Placental pericyte (primary cell): ENCODE measurements at places on chromosomes 3 and 15. TPM values are rescaled to one million over a fixed set of nuclear protein-coding genes. Genes with fewer than 3 reads are reported as not detected.

Gene TRH
- total RNA-seq: not detected in 2 replicates

Gene EIF5A2
- total RNA-seq: 11.2 and 11.6 TPM in 2 replicates

Gene GRIP2
- 0.44 and 2.7 TPM in 2 replicates for total RNA-seq

Gene ZDHHC19
- not detected in 2 replicates for total RNA-seq

Gene AGTR1
- total RNA-seq: 0.22 and 11.9 TPM in 2 replicates

Gene CNTN4
- 2.6 and 4.0 TPM in 2 replicates for total RNA-seq

Gene SRGAP3
- 0.43 and 6.1 TPM in 2 replicates for total RNA-seq

Gene GPR62
- under 0.01 TPM in 1 of 2 replicates, not detected in the other for total RNA-seq

Gene BFSP2
- total RNA-seq: not detected in 2 replicates

Gene EPHB1
- total RNA-seq: 0.88 and 1.0 TPM in 2 replicates

Gene SLITRK3
- total RNA-seq: under 0.01 TPM in 1 of 2 replicates, not detected in the other

Gene SH2D7
- not detected in 2 replicates for total RNA-seq

Gene SLC28A2
- not detected in 2 replicates for total RNA-seq

Gene CRYGS
- total RNA-seq: 1.3 TPM in 2 replicates

Gene TNNC1
- total RNA-seq: 2.0 TPM in 1 of 2 replicates, not detected in the other

Gene ROBO1
- total RNA-seq: 46.5 and 141 TPM in 2 replicates

Gene GP5
- under 0.01 and 0.14 TPM in 2 replicates for total RNA-seq

Gene PCOLCE2
- 0.57 and 5.9 TPM in 2 replicates for total RNA-seq

Gene FGF7
- total RNA-seq: 60.8 and 405 TPM in 2 replicates

Gene APH1B
- 11.6 and 12.7 TPM in 2 replicates for total RNA-seq

Gene LNP1
- total RNA-seq: 3.0 and 4.2 TPM in 2 replicates

Gene SEMA3B
- 3.0 and 25.4 TPM in 2 replicates for total RNA-seq

Gene FAM3D
- total RNA-seq: not detected in 2 replicates

Gene AQP9
- total RNA-seq: under 0.01 and 0.14 TPM in 2 replicates

Gene ERICH6
- total RNA-seq: 0.14 and 0.22 TPM in 2 replicates

Gene MST1R
- 0.43 and 1.3 TPM in 2 replicates for total RNA-seq

Gene SOX2
- not detected in 2 replicates for total RNA-seq

Gene KIF15
- total RNA-seq: 0.66 and 14.7 TPM in 2 replicates

Gene FAM131A
- total RNA-seq: 7.4 and 23.3 TPM in 2 replicates

Gene LYZL4
- not detected in 2 replicates for total RNA-seq

Gene RLBP1
- total RNA-seq: not detected in 2 replicates

Gene CPN2
- total RNA-seq: not detected in 2 replicates

Gene HTR3E
- total RNA-seq: not detected in 2 replicates

Gene NANOGP8
- total RNA-seq: not detected in 2 replicates
